Activated naive CD4-positive, alpha-beta T cell treated with anti-CD3 and anti-CD28 coated beads, Interleukin-2, amount 50 U/mL, for 72 hours (primary cell): ENCODE measurements at places on chromosomes 3 and 15. TPM values are rescaled to one million over a fixed set of nuclear protein-coding genes. Genes with fewer than 3 reads are reported as not detected.

POTEB gene
- total RNA-seq: not detected

ERC2 gene
- total RNA-seq: not detected

GADL1 gene
- not detected for total RNA-seq

CELSR3 gene
- 12.6 TPM for total RNA-seq

PLCB2 gene
- 91.5 TPM for total RNA-seq
